Glutamatergic neuron (in vitro differentiated cells): ENCODE measurements at places on chromosomes 3 and 15. TPM values are rescaled to one million over a fixed set of nuclear protein-coding genes. Genes with fewer than 3 reads are reported as not detected.

The PRR20G gene
- not detected for total RNA-seq

The TM6SF1 gene
- total RNA-seq: not detected

The ACTC1 gene
- total RNA-seq: 19.6 TPM

The APBA2 gene
- 166 TPM for total RNA-seq

The PARP15 gene
- total RNA-seq: 0.29 TPM

The BDH1 gene
- 19.4 TPM for total RNA-seq

The RTP1 gene
- not detected for total RNA-seq

The ACAP2 gene
- total RNA-seq: 60.9 TPM

DNA sequence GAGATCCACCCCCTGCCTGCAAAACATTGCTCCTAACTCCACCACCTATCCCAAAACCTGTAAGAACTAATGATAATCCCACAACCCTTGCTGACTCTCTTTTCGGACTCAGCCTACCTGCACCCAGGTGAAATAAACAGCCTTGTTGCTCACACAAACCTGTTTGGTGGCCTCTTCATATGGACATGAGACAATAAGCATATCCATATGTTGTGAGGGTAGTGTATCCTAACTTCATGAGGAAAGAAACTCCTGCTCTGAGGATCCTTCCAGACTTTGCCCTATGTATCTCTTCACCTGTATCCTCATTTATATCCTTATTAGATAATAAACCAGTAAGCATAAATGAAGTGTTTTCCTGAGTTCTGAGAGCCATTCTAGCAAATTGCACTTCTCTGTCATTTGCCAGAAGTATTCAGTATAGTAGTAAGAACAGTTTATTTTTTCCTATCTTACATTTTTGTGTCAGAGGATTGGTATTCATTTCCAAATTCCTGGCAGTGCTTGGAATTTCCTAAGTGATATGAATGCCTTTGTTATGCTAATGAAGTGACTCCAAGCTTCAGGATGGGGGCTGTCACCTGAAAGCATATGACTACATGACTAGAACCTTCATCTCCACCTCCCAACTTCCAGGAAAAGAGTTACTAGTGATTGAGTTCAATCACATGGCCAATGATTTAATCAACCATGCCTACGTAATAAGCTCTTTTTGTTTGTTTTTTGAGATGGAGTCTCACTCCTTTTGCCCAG lies 30.2 kb downstream of the TTBK2 start:
- DNase-seq: no peak

GRCh38 chr3:175258763-175259162 lies 399.6 kb downstream of the NAALADL2 start:
- no peak for DNase-seq

- DNase-seq: no peak
Measured at GRCh38 chr3:155339052-155339451, 45.6 kb upstream of the STRIT1 start.

- DNase-seq: no peak
Measured at GRCh38 chr3:43434431-43434830, 148.1 kb downstream of the SNRK start.

DNA sequence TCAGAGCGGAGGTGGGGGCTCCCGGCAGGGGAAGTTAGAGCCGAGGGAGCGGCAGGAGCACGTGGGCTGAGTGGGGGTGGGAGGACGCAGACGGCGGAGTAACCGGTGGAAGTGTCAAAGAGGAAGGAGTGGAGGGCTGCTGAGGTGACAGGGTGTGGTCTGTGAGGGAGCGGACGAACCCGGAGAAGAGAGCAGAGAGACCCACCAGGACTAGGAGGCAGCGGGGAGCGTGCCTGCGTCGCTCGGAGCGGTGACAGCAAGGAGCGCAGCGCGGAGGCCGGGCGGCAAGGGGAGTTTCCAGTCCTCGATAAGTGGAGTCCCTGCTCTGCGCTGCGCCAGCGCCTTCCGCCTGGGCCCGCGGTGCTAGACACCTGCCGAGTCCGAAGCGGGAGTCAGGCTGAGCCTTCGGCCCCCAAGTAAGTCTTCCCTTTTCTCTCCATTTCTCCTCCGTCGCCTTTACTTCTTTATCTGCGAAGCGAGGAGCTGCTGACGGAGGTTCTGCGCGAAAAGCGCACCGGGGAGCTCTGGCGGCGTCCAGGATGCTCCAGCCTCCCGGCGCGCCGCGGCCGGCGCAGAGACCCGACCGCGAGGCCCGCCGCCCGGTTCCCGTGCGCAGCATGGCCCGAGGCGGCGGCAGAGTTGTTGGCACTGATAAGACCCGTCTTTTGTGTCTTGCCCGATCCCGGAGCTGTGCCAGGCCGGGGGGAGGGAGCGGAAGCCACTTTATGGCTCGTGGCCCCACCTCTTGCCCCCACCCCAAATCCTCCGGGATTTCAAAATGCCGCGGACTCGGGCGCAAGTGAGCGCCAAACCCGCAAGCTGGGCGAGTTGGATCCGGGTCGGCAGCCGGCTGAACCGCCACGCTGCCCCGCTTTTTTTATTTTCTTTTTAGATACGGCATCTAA lies 533.0 kb upstream of the SEMA6D start:
- DNase-seq: peak; percentile 79

DNA sequence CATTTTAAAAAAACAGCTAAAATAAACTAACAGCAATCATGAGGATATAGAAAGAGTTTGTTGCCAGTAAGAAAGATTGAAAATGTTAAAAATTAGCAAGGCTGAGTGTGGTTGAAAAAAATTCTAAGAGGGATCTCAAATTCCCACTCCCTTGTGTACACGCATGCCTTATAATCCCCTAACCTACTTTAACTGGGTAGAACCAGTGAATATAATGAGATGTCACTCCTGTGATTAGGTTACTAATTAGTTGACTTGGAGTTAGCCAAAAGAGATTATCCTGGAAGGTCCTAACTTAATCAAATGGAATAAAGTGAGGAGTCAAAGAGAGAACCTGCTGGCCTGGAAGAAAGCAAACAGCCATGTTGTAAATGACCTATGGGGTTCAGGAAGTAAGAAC lies 286.0 kb upstream of the TGFBR2 start:
- no peak for DNase-seq

- DNase-seq: no peak
Measured at GRCh38 chr3:183844606-183845005, 19.2 kb upstream of the MAP6D1 start.

GRCh38 chr3:54066253-54066652 lies 56.1 kb upstream of the CACNA2D3 start:
- no peak for DNase-seq

GRCh38 chr3:115040673-115041286 lies 106.3 kb downstream of the ZBTB20 start:
- DNase-seq: peak; percentile 25

GRCh38 chr15:40134885-40135284 lies 26.0 kb upstream of the BUB1B start:
- no peak for DNase-seq

DNA sequence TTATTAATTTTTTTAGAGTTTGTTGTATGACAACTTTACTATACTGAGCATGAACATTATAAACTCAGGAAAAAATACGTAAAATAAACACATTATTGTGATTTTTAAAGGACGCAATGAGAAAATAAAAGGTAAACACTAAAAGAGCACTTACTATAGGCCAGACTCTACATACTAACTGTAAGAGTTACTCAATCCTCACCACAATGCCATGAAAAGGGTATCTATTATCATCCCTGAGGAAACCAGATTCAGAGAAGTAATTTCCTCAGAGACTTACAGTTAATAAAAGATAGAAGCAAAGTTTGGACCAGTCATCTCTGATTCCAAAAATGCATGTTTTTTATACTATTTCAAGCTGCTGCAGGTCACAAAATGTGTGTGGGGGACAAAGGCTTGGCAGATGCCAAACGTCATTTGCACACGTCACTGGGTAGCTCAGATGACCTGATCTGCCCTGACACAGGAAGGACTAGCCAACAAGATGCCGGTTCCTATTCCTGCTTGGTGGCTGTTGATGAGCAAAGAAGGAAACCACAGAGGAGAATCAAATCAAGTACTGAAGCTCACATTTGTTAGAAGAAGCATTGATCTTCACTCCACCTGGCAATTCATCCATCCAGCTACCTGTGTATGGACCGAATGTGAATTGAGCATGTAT lies 42.3 kb downstream of the KLHL6 start:
- DNase-seq: no peak

DNA sequence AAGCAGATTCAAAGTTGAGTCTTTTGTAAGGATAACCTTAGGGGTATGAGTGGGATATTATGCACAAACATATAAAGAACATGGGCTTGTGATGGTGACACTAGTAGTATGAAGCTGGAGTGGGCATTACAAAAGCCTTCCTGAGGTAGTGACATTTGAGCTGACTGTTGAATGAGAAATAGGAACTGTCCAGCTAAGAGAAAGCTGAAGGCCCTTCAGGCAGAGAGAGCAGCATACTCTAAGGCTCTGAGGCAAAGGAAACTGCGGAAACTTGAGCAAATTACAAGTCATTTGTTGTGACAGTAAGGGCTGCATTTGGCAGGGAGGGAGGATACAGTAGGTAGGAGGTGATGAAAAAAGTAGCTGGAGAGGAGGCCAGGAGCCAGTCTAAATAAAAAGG lies 190.7 kb upstream of the CD96 start:
- DNase-seq: no peak

DNA sequence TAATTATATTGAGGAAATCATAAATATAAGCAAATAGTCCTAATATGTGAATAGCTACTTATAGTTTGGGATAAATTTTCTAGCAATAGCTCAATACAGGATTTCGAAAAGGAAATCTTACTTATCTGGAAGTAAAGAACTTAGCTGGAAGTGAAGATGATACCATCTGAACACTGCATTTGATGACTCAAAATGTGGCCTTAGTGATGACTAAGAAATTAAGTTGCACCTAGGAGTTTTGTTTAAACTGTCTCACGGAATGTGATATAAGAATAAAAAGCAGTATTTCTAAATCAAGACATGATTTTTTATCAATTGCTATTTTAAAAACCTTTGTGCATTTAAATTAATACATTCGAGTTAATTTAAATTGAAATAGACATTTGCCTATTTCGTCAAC lies 91.2 kb downstream of the EOMES start:
- DNase-seq: no peak

DNA sequence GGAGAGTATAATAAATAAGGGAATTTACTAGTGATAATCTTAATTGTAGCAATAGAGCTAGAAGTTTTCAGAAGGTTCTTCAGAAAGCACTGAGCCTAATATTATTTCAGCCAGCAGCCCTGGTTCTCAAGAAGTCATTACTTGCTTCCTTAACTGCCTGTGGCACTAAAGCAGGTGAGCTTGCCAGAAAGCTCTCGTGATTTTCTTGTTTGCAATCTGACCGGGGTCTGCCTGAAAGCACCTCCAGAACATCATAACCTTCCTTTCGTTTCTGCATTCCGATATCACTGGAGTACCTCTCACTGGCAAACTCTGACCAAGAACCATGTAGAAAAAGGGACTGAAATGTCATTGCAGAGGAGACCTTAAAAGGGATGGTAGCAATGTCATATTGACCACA lies 510.3 kb downstream of the ZIC1 start:
- no peak for DNase-seq

DNA sequence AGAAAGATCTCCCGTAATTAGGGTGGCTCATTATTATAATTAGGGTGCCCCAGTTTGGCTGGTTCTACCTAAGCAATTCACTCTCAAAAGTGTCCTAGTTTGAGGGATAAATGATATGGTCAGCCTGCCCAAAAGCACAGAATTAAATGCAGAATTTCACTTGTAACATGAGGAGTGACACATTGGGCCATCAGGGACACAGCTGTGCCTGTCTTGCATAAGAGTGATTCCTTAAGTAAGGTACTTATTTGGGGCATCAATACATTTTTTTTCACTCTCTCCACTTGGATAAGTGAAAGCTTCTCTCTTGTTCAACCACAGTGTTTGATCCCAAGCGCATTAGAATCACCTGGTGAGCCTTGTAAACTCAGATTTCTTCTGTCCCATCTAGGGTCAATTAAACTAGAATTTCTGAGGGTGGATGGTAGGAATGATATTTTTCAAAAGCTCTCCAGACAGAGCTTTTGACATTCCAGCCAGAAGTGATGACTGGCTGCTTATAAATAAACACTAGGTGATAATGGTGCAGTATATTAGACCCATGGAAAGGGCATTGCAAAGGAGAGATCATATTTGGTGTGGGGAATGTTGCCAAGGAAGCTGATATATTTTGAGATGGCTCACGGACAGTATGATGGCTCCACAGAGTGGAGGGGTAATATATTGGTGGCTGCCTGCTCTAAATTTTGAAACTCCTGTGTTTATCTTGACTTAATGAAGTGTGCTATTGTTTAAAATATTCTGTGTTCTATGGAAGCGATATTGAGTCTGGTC lies 458.1 kb upstream of the RASGRP1 start:
- no peak for DNase-seq

DNA sequence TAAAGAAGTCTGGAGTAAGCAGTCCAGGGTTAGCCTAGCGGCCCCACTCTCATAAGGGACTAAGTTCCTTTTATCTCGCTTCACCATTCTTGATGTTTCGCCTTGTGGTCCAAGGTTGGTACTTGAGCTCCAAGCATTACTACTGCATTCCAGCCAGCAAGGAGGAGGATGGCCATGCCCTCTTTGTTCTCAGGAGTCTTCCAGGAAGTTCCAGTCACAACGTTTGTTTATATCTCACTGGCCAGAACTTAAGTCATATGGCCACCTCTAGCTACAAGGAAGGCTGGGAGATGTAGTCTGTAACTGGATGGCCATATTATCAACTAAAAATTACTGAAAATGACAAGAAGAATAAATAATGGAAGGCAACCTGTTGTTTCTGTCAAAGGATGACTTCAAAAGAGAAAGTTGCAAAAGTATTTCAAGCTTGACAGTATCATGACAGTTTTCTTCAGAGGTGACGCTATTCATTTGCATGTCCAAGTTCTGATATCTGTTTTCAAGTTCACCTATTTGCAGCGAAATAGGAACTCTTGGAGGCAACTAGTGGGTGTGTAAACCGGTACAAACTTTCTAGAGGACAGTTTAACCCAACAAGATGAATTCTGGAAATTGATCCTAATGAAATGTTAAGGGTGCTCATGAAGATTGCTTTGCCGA lies 118.6 kb downstream of the PGPEP1L start:
- DNase-seq: no peak

- DNase-seq: peak; percentile 46
Measured at GRCh38 chr3:149555927-149556326, 81.4 kb downstream of the TM4SF4 start.

GRCh38 chr15:38461066-38461833 lies 7.3 kb downstream of the FAM98B start:
- DNase-seq: no peak

DNA sequence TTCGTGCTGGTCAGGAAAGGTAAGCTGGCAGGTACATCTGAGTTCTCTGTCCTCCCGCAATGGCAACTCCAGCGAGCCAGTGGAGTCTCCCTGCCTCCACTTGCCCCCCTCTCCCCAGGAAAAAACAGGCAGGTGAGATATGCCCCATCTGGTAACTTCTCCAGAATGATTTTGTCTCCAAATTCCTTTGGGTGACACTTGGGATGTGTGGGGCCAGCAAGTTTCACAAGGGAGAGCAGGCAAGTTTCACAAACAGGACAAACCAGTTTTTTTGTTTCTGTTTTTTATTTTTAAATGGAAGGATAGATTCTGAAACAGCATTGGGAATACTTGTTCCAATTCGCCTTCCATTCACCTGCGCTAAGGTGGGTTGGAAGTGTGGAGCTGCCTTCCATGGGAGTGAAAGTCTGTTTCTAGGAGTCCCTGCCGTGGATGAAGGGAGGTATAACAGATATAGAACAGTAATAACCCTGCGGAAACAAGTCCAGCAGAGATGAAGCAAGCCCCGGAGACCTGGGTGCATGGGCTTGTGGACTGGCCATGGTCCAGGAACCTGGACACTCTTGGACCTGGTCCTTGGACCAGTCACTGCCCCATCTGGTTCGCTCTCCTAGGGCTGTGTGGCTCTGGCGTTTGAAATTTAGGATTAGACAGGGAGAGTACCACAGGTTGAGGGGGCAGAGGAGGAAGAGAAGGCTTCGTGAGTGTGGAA lies 22.9 kb upstream of the KIF23 start:
- no peak for DNase-seq
